ENCODE measurements at places on chromosomes 16 and 17. TPM values are rescaled to one million over a fixed set of nuclear protein-coding genes. Genes with fewer than 3 reads are reported as not detected.

- peak; percentile 90 for DNase-seq
These were observed 1.4 kb downstream of the PHF23 start for GRCh38 chr17:7237761-7238419.

GRCh38 chr17:40171750-40172149 lies 5.5 kb upstream of the RAPGEFL1 start:
- DNase-seq, result no peak

- DNase-seq, result no peak
These were observed 9.7 kb downstream of the RUSF1 start for GRCh38 chr16:31498493-31498892.

- peak; percentile 69 for DNase-seq
These were observed 1.5 kb downstream of the CASKIN1 start for GRCh38 chr16:2194852-2195321.

GRCh38 chr17:78365561-78366108 lies 5.8 kb upstream of the SOCS3 start:
- no peak for DNase-seq

DNA sequence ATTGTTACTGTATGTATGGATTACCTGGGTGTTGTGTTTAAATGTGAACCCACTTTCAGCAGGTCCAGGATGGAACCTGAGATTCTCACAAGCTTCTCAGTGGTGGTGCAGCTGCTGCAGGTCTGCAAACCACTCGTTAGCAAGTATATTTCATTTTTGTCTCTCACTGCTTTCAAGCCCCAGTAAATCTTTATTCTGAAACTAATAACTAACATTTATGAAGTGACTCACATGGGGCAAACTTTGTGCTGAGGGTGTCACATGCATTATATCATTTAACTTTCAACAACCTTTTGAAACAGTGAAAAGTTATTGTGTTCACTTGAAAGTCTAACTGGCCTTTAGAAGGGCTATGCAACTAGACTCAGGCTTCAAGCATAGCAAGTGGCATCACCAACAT lies 98.9 kb upstream of the DYNLRB2 start:
- DNase-seq, result no peak

- no peak for DNase-seq
These were observed 30.5 kb downstream of the MGRN1 start for GRCh38 chr16:4654964-4655590.

DNA sequence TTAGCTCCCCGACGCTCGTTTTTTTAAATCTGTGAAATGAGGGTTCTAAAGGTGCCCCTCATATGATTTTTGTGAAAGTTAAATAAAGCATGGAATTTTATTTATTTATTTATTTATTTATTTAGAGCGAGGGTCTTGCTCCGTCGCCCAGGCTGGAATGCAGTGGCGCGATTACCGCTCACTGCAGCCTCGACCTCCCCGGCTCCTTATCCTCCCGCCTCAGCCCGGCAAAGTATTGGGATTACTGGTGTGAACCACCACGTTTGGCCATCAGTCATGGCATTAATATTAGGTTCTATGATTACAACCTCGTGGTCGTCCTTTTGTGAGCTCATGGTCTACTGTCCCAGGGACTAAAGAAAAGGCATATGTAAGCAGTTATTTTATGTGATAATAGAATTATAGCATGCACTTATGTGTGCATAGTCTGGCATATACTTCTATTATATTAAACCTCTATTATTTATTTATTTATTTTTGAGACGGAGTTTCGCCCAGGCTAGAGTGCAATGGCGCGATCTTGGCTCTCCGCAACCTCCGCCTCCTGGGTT lies 557 bp upstream of the LUC7L start:
- DNase-seq, result no peak

GRCh38 chr17:36921095-36921851 lies 16.0 kb upstream of the LHX1 start:
- peak; percentile 65 for DNase-seq

Gene FOXL1
- total RNA-seq, result not detected

Gene IRX3
- total RNA-seq, result 0.47 TPM

Gene RCVRN
- not detected for total RNA-seq

Gene DHRS7C
- not detected for total RNA-seq

Gene ORC6
- 61.3 TPM for total RNA-seq
